Stimulated activated naive B cell treated with anti-CD40 and anti-IgM and Interleukin-4, amounts not matched to agents 10 μg/mL and 1 μg/mL and 100 μg/mL, for 72 hours (primary cell): ENCODE measurements at places on chromosomes 4 and X.
A peak's percentile ranks its signal among the peaks of the same experiment; 100 is the strongest.

GRCh38 chrX:21174439-21174838 is 199.8 kb upstream of the CNKSR2 start:
- DNase-seq, result no peak

GRCh38 chrX:52852110-52852860 is 15.6 kb downstream of the XAGE3 start:
- DNase-seq, result no peak

DNA sequence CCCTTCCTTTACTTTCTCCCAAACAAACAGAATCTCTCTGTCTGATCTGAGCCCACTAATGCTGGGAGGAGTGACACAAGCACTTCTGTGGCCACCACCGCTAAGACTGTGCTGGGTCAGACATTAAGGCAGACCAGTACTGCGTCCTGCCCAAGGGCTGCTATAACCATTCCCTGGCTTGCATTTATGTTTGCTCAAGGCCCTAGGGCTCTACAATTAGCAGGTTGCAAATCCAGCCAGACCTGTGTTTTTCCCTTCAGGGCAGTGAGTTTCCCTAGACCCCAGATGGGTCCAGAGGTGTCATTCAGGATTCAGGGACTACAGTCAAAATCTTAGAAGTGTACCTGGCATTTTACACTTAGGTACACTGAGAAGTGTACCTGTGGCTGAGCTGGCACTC is 89.7 kb downstream of the SPANXN4 start:
- no peak for DNase-seq

GRCh38 chr4:169266661-169267060 is 4.1 kb downstream of the SH3RF1 start:
- no peak for DNase-seq

GRCh38 chr4:42488114-42488513 is 90.8 kb downstream of the SHISA3 start:
- DNase-seq, result no peak

GRCh38 chrX:55839485-55839884 is 121.9 kb downstream of the RRAGB start:
- DNase-seq, result no peak

GRCh38 chrX:84224741-84225140 is 36.7 kb upstream of the RPS6KA6 start:
- no peak for DNase-seq

- no peak for DNase-seq
Observed at GRCh38 chrX:72123471-72124185, 8.1 kb downstream of the RTL5 start.

DNA sequence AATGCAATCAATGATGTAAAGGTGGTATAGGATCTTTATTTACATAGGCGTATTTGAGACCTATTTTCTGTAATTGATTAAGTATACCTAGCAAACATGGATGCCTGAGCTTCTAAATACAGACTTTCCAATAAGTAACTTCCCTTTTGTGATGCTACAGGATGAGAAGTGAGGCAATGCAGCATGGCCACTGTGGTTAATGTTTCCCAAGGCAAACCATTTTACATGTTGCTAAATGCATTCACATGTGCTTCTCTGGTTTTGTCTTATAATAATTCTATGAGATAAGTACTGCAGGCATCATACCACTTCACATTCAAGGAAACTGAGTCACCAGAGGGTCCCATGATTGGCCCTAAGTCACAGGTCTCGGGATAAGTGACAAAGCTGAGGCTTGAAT is 35.7 kb upstream of the NKX3-2 start:
- DNase-seq, result no peak

DNA sequence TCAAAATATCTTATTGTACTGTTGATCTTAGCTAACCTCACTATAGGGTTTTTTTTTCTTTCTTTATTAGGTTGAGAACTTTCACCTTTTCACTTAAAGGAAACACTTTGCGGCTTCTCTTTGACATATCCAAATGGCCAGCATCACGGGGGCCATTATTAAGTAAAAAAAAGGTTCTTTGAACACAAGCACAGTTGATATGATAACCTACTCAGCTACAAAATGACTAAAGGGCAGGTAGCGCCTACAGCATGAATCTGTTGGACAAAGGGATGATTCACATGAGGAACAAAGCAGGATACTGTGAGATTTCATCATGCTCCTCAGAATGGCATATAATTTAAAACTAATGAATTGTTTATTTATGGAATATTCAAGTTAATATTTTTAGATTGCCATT is 119.6 kb downstream of the CCSER1 start:
- DNase-seq, result no peak

- no peak for DNase-seq
Observed at GRCh38 chrX:110322603-110323002, 4.7 kb upstream of the AMMECR1 start.

- no peak for DNase-seq
Observed at GRCh38 chr4:93842601-93843252, 14.2 kb downstream of the ATOH1 start.

GRCh38 chrX:71859637-71860036 is 51.0 kb upstream of the NHSL2 start:
- DNase-seq, result peak; percentile 11

- DNase-seq, result no peak
Observed at GRCh38 chr4:138404801-138405200, 162.7 kb upstream of the SLC7A11 start.

DNA sequence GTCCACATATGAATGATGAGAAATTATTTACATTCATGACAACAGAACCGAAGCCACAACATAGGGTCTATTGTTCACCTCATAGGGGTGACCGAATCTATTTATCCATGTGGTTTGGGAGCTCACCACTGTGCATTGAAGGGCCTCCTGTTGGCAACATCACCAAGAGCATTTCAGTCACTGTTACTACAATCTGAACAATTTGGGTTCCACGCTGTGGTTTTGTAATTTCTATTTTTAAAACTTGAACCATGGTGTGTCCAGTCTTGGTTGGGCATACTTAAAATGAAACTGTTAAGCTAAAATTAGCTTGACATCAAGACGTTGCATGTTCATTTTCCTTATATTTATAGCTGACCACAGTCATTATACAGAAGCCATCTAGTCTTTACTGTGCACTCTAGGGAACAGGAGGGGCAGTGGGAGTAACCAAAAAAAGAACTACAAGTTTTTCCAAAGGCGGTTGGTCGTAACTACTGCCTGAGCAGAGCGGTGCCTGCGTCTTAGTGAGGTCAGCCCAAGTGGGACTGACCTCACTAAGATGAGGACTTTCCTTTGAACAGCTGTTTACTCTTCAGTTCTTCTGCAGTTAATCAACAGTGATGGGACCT is 192.1 kb downstream of the SPRY1 start:
- DNase-seq, result peak; percentile 64

DNA sequence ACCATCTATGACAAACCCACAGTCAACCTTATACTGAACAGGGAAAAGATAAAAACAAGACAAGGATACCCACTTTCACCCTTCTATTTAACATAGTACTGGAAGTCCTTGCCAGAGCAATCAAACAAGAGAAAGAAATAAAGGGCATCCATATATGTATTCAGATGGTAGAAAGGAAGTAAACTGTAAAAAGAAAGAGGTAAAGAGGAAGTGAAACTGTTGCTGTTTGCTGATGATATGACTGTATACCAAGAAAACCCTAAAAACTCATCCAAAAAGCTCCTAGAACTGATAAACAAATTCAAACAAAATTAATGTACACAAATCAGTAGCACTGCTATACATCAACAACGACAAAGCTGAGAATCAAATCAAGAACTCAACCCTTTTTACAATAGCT is 538.7 kb upstream of the PABPC4L start:
- no peak for DNase-seq

- no peak for DNase-seq
Observed at GRCh38 chr4:157591245-157591644, 370.7 kb downstream of the GRIA2 start.

DNA sequence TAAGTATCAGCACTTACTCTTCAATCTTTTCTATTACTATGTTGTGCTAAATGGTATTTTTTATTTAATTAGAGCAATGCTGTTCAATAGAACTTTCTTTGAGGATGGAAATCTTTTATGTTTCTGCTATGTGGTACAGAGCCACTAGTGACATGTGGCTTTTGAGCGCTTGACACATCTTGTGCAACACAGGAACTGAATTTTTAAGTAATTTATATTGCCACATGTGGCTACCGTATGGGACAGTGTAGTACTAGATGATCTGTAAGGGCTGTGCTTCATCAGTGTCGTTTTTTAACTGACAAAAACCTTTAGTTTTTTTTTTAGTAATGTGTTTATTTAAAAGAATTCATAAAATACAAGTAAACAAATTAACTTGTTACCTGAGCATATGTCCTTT is 22.4 kb downstream of the HPRT1 start:
- no peak for DNase-seq

DNA sequence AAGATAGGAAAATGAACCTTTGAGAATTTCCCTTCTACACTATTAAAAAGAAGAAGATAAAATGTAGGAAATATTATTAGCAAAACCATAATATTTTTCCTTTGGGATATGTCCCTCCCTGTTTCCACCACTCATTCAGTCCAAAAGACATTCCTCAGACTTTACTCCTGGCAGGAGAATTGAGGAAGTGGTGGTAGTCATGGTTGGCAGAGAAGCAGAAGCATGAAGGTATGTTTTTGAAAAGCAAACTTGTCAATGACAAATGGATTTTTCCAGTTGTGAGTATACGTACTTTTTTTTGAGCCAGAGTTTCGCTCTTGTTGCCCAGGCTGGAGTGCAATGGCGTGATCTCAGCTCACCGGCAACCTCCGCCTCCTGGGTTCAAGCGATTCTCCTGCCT is 13.7 kb downstream of the STAG2 start:
- no peak for DNase-seq

GRCh38 chr4:124177647-124178425 is 534.7 kb downstream of the ANKRD50 start:
- no peak for DNase-seq

DNA sequence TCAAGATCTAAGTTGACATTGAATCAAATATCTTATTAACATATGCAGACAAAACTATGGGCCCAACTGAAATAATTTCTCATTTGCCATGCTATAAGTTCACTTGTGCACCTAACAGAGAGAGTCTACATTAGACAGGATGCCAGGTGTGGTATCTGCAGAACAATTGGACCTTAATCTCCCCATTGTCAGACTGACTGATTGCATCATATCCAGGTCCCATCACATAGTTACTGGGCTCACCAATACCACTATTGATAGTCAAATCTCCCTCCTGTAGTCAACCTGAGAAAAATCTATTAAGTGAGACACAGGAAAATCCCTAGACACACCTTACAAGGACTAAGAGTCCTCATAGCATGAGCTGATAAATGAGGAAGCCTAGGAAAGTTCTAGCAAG is 156.0 kb upstream of the FRG1 start:
- DNase-seq, result no peak

DNA sequence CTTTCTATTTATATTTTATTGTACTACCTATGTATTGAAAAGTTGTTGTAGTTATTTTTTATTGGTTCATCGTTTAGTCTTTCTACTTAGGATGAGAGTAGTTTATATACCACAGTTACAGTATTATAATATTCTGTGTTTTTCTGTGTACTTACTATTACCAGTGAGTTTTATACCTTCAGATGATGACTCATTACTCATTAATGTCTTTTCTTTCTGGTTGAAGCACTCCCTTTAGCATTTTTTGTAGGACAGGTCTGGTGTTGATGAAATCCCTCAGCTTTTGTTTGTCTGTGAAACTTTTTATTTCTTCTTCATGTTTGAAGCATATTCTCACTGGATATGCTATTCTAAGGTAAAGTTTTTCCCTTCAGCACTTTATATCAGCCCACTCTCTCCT is 7.7 kb downstream of the LUZP4 start:
- DNase-seq, result no peak

GRCh38 chr4:185573651-185574199 is 38.4 kb upstream of the PDLIM3 start:
- DNase-seq, result no peak

DNA sequence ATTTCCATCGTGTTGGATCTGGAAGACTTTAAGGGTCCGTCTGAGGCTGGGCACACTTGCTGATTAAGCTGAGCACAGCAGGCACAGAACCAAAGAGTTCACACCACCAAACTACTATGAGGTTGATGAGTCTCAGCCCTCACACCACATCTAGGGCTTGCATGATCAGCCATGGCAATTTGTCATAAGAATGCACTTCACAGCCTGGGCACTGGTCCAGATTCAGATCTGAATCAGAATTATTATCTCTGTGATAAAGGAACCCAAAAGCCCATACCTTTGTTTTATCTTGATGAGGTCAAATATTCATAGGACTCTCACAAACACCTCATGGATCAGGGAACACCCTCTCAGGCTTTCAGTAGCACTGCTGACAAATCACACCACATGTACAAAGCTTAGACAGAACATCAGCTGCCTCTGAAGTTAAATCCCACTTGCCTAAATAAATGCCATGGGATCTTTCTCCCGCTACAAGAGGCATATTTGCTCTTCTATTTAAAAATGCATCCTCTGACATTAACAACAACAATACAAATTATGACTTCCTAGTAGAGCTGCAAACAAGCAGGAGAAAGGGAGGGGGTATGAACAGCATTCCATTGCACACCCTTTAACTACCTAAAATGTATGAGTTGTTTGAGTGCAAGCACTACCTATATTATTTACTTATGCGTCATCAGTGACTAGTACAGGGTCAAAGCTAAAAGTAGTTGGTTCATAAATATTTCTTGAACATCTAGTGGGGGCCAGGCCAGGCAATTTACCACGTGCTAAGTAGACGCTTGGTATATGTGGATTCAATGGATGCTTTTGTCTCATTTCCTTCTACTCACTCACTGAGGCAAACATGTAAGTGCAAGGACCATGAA is 186.3 kb upstream of the FGF13 start:
- no peak for DNase-seq

- no peak for DNase-seq
Observed at GRCh38 chrX:37580080-37580479, 8.6 kb downstream of the LANCL3 start.

DNA sequence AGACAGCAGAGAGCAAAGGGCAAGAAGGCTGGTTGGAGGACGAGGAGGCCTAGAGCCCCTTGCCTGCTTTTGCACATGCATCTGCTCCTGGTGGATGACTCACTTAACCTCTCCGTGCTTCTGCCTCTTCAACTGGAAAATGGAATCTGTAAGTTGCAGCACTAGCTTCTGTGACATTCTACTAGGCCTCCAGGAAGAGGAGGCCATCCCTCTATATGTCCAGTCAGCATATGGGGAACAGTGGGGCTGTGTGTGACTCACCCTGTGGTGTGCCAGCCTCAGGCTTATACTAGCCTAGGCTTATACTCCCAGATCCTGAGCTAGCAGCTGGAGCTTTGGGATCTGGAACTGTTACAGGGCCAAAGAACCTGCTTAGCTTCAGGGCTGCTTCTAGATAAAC is 36.0 kb downstream of the RTL9 start:
- no peak for DNase-seq

GRCh38 chrX:41481264-41482109 is 34.3 kb downstream of the NYX start:
- no peak for DNase-seq

GRCh38 chr4:15719506-15719905 is 16.6 kb downstream of the BST1 start:
- no peak for DNase-seq

- DNase-seq, result no peak
Observed at GRCh38 chrX:19981947-19982346, 8.9 kb downstream of the BCLAF3 start.

GRCh38 chr4:1174941-1175634 is 2.7 kb upstream of the SPON2 start:
- no peak for DNase-seq
